ENCODE measurements at places on chromosomes 2 and 18.

DNA sequence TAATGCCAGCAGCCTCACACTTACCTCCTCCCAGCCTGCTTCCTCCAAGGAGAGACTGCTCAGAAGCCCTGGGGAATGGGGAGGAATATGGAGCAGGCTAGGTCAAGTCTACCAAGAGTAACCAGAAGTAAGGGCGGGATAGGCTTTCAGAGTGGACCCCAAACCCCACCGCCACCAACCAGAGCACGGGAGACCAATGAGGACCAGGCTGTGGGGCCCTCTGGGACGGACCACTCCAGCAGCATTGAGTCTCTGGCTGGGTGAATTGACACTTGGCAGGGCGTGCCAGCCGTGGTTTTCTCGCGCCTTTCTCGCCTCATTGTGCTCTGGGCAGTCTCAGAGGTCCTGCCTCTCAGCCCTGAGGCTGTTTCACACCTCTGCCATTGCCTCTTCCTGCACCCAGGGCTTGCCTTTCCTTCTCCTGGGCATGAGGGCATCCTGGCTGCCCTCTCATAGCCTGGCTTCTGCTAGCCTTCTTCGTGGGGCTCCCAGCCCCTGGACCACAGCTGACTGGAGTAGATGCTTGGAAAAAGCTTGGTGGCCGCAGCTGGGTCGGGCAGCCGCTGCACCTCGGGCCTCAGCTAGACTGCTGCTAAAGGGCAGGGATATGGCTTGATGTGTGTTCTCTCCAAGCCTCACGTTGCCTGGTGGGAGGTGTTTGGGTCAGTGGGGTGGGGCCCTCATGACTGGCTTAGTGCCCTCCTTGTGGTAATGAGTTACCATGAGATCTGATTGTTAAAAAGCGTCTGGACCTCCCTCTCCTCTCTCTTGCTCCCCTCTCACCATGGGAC lies 40.5 kb upstream of the HS6ST1 start:
- DNase-seq: no peak

- DNase-seq: no peak
These were observed 613 bp downstream of the COL5A2 start for GRCh38 chr2:189178726-189179569.

- no peak for DNase-seq
These were observed 26.7 kb downstream of the PDCL3 start for GRCh38 chr2:100589527-100589926.

- DNase-seq: no peak
These were observed 17.7 kb downstream of the FIGN start for GRCh38 chr2:163717993-163718680.

- DNase-seq: no peak
These were observed 44.9 kb upstream of the REL start for GRCh38 chr2:60836491-60836890.

GRCh38 chr2:112896909-112897623 lies 13.9 kb upstream of the IL37 start:
- DNase-seq: no peak

DNA sequence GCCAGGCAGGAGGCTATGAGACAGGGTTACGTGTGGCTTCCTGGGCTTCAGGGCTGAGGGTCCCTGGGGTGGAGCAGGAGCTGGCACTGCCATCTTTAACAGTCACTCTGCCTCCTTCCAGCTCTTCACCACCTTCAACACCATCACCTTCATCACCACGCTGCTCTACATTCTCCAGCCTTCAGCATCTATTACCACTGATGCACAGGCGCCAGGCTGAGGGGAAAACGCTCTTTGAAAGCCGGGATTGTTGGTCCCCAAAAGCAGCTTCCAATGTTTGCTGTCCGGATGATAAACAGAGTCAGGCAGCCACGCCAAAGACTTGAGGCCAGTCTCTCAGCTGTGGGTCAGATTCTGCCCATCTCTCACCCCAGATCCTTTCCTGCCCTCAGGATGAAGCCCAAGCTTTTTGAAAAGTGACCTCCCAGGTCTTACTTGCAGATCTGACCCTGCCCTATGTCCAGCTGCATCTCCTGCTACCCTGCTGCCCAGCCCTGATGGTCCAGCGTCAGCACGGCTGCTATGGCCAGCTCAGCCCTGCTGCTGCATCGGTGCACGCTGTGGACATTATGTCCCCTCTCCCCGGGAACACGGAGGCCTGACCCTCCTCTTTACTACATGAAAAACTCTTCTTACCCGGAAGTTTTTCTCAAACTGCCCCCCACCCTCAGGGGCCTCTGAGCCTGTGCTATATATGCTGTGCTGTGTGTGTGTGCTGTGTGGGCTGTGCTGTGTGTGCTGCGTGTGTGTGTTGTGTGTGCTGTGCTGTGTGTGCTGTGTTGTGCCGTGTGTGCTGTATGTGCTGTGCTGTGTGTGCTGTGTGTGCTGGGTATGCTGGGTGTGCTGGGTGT lies 31.2 kb upstream of the MAL start:
- no peak for DNase-seq

DNA sequence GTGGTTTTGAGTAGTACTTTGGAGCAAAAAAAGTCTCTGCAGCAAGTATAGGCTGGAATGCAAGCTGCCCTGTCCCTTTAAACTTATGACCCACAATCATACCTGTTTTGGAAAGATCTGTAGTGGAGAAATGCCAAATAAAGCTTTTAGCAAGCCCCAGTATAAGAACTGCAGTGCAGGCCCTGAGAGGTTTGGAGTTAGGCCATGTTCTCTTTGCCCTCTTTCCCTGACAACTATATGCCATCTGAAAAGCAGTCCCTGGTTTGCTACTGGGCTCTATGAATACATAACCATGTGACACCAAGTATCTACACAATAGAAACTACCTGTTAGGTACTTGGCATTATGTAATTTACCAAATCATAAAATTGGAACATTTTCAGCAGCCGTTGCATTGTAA lies 267.4 kb upstream of the HNMT start:
- no peak for DNase-seq

DNA sequence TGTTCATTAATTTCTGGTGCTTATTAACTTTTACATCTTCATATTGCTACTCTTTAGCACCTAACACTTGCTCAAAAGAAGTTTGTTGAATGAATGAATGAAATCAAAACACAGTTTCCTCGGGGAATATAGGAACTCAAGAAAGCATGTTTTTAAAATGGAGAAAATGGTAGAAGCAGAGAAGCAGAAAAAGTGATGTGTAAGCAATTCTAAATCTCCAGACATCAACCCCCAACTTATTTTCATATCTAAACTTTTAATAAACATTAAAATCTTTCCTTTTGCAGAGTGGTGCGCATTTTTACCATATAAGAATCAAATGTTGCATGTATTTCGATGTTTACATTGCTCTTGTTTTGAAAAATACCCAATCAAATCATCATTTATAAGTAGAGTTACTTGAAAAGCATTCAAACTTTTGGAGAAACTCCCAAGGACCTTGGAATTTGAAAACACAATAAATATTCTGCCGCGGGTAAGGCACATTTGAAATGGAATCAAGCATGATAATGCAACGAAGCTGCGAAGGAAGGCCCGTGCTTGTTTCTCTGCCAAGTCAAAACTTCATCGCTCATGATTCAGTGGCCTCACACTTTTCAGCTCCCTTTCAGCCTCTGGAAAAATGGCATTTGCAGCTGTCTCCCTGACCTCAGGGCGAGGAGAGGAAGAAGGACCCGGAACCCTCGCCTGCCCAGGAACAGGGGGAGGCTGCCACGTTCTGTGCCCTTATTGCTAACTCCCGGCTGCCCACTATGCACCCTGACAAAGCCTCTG lies 26.7 kb upstream of the SMIM21 start:
- no peak for DNase-seq

DNA sequence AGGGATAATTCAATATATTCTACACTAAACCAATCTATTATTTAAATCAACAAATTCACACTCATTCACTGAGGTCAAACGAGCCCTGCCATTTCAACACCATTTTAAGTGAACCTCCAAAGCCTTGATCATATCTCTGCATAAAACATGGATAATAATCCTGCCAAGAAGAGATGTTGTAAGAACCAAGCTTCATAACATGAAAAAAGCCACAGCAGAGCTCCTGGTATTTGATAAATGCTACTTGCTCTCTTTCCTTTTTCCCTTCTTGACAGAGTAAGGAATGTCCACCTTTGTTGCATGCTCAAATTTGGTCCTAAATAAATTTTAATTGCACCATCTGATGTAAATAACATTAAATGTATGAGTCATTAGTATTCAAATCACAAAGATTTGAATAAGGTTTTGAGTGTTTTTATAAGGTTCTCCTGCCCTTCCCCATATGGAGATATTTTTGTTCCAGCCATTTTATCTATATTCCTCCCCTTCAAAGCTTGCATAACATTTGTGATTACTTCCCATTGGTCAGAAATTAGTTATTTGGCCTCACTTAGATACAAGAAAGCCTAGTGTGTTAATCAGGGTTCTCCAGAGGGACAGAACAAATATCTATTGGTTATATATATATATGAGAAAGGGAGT lies 318.8 kb downstream of the RND3 start:
- no peak for DNase-seq

DNA sequence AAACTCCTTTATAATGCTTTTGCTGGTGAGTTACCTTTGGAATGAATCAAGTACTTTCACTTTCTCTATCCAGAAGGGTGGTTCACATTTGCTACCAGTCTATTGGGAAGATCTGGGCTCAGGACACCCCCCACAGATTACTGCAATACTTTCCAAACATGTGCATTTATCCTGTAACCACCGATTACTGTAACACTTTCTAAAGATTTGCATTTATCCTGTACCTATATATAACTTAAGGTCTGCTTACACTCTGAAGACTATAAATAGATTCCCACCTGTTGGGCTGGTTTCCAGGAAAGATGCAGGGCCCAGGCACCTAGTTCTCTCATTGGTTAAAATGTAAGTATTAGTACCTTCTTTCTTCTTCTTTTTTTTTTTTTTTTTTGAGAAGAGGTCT lies 113.0 kb upstream of the NEDD4L start:
- DNase-seq: no peak

DNA sequence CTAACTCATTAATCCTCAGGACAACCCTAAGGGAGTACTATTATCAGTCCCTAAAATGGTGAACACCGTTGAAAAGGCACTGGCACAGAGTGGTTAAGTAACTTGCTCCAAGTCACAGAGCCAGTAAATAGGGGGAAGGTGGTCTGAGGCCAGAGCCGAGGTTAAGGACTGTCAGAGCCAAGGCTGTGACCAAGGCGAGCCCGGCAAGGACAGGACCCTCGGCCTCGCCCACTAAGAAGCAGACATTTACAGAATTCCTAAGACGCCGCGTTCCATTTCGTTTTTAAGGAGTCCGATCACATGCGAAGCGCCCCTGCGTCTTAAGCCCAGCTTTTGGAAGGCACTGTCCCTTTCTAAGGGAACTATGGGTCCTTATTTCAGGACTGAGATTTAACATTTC lies 1.1 kb downstream of the PDIA6 start:
- DNase-seq: no peak

- no peak for DNase-seq
These were observed 161.7 kb downstream of the FHOD3 start for GRCh38 chr18:36459203-36459602.

GRCh38 chr18:61752973-61753372 lies 139.8 kb downstream of the RNF152 start:
- no peak for DNase-seq

- no peak for DNase-seq
These were observed 1545.5 kb upstream of the DDX18 start for GRCh38 chr2:116269040-116269439.

DNA sequence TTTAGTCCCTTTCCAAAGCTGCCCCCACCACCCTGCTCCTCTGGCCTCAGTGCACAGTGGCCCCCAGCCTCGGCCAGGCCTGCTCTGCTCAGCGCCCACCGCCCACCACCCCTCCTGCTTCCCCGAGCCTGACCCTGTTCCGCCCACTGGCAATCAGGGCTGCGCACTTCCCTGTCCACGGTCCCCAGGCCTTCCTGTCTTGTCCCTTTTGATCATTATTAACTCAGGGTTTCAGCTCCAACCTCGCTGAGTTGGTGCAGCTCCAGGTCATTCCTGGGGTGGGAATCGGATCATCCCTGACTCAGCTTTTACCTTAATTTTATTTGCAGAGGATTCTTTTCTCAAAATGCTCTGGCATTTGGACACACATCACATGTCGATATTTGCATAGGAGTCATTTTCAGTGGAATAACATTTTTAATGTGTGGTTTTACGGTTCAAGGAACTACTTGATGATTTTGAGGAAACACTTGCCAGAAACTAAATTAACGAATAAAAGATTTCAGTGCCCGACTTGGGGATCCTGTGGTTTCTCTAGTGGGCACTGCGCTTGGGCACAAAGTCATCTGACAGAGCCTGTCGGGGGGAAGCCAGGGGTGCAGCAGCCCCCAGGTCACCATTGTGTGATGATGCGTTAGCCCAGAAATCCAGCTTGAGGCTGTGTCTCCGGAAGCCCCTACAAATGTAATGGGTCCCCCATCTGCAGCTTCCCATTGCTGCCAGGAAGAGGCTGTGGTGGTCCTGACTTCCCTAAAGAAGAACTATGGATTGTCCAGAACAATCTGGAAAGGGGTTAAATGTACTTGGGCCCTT lies 1.0 kb upstream of the ESPNL start:
- DNase-seq: no peak

GRCh38 chr2:169362118-169362893 lies at the start of gene LRP2:
Gene LRP2, minus strand, starts transcription at chr2:169362534. Its CDS starts 135 bp downstream, at chr2:169362399.
- DNase-seq: no peak

DNA sequence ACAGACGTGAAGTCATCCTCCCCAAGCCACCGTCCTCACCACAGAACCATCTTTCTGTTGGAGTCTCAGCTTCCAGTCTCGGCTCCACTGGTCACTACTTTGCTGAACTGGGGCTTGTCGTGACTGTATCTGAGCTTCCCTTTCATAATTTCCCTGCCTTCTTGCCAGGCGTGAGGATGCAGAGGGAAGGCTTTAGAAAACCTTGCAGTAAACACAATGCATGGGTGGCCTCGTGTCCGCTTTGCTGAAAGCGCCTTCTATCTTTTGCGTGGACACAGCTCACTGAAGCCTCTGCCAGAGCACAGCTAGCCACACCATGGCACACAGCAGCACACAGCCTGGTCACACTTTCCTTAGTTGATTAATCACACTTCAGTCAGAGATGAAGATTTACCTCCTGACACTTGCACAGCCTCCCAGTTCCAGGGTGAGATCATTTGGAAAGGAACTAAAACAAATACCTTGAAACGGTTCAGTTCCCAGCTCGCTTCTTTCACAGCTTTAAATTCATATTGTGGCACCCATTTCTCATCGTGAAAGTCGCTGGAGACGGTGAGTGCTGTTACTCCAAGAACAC lies 2.8 kb upstream of the GPR45 start:
- no peak for DNase-seq

- DNase-seq: no peak
These were observed 315.4 kb downstream of the CDH2 start for GRCh38 chr18:27861539-27861938.

GRCh38 chr2:3952866-3953516 lies 249.6 kb downstream of the DCDC2C start:
- no peak for DNase-seq

DNA sequence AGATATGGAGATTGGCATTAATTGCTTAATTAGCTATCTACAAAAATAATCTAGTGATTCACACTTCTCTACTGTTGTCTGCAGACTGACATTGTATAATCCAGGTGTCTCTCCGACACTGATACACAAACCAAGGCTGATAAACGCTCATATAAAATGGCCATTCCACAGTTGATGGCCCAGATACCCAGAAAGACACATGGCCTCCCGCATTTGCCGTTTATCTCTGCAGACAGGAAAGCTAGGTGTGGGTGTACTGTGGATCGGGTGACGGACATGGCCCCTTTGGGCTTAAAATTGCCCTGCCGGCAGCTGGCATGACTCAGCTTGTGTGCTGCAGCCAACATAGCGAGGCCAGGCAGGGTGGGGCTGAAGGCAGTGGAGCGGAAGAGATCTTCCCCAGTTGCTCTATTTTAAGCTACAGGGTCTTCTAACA lies 18.5 kb downstream of the PMAIP1 start:
- no peak for DNase-seq

- no peak for DNase-seq
These were observed 286.1 kb downstream of the SOX11 start for GRCh38 chr2:5978131-5978751.
